Esophagus squamous epithelium (tissue), 5 donors: ENCODE measurements at places on chromosomes 4 and X.

DNA sequence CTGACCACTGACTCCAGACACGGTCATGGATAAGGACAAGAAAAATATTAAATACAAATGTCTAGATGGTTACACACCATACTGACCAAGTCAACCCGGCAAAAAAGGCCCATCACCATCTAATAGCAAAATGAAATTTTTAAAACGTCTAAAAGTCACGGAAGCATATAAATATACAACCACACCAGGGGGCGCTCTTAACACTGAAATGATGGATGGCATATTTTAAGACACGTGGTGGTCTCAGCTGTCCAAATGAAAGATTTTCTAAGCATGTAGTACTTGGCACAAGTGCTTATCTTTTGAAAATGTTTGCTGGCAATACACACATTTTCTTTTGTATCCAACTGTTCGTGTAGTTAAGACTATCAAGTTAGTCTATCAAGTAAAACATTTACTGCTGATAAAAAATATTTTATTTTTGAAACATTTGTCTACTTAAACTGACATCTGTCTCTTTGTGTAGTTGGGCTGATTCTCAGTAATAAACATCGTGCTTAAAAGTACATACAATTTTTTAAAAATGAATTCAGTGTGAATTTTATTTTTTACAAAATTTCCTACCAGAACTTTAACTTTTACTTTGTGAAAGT lies 64.6 kb downstream of the COX7B2 start:
- DNase-seq: no peak

GRCh38 chr4:88158038-88158488 lies 376 bp downstream of the ABCG2 start:
- DNase-seq: no peak

DNA sequence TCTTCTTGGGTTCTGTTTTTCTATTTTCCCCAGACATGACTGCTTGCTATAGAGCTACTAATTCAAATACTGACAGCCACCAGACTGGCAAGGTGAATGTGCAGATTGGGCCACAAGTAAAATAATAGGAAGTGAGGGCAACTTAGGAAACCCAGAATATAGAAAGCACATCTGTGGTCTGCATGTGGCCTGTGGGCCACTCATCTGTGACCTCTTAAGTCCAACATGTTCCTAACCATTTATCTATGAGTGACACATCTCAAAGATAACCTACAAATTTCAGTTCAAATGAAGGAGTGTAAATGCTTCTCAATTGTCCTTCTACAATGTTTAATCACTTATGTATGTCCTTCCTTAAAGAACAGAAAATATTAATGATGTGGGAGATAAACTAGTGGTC lies 128.9 kb downstream of the REELD1 start:
- DNase-seq: no peak

DNA sequence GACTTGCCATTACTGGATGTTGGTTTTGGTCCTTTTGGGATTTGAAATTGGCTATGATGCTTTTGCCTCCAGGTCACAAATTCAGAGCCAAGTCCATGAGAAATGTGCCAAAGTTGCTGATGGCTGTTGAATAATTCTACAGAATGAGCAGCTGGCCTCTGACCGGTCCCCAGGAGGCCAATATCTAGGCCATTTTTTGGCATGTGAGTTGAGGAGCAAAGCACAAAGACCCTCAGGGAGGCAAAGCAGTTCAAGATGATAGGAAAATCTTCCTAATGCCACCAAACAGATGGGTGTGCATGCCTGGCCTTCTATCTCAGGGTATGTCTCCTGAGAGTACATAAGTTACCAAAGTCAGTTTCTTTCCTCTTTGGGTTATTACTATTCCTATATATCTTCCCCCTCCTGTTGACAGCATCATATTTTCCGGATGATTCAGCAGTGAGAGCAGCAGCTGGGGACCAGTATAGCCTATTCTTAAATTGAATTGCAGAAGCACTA lies 44.4 kb downstream of the SEL1L3 start:
- no peak for DNase-seq

- DNase-seq: no peak
Observed at GRCh38 chrX:39805825-39806224, 291.9 kb downstream of the BCOR start.

DNA sequence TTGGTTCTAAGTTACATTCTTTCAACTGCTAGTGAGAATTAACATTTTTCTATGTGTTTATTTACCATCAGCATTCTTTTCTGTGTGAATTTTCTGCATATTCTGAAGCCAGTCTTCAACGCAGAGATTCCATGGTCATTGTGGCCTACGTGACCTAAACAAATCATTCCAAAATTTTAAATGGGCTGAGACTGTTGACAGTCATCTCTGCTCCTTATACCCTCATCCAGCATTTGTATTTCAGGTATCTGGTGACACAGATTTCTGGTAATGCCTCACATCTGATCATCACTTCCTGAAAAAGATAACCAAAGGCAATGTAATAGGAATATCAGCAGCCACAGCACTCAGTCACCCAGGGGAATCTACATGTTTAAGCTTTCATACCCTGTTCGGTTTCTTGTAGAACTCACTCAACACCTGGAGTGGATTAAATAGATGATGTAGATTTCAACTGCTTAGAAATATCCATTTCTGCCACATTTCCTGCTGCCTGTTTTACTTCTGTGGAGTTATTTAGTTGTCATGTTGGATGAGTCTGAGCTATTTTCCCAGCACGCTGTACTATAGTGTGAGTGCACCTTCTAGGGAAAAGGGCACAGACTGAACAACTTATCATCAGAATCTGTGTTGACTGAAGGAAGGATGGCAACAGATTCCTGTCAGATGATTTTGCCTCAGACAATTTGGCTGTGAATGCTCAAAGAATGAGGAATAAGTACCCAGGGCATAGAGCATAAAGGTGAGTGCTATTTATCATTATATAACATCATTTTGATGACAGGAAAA lies 73.0 kb upstream of the HPGD start:
- DNase-seq: no peak

DNA sequence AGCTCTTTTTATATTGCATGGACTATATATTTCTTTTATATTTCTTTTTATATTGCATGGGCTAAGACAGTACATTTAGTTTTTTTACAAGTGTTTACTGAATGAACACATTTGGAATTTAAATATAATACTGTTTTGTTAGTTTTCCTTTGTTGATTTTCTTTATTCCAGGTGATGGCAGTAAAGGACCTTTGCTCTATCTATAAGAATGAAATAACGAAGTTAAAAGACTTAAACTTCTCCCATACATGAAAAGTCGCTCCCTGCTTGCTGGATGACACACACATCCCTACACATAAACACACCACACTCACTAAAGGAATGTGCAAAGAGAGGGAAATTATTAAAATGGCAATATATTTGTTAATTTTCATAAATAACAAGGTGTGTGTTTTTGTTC lies 102.5 kb upstream of the ANXA10 start:
- no peak for DNase-seq

DNA sequence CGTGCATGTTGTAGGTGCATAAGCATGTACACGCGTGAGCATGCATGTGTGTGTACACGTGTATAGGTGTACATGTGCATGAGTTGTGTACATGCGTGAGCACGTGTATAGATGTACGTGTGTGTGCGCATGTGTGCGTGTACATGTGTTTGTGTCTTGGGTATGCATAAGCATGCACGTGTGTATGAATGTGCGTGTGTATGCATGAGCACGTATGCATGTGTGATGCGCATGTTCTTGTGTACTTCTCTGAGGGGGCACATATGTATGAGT lies 9.0 kb downstream of the NAT8L start:
- DNase-seq: no peak

GRCh38 chr4:89752932-89753598 lies 83.9 kb downstream of the SNCA start:
- no peak for DNase-seq

GRCh38 chr4:7917669-7918068 lies 22.0 kb downstream of the AFAP1 start:
- no peak for DNase-seq

DNA sequence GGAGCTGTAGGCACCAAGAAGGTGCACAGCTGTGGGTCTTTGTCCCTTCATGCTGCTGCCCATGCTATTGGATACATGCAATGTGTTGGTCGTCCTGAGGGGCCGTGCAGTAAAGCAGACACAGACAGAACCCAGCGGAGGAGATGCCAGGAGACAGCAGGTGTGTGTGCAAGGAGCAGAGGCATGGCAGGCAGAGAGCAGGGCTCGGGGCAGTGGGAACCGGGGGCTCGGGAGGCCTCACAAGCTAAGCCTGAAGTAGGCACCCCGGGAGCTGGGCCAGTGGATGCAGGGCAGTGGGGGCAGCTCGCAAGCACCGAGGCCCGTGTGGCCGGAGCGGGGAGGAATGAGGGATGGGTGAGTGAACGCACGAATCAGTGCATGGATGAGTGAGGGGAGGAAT lies 13.2 kb downstream of the HTRA3 start:
- no peak for DNase-seq

DNA sequence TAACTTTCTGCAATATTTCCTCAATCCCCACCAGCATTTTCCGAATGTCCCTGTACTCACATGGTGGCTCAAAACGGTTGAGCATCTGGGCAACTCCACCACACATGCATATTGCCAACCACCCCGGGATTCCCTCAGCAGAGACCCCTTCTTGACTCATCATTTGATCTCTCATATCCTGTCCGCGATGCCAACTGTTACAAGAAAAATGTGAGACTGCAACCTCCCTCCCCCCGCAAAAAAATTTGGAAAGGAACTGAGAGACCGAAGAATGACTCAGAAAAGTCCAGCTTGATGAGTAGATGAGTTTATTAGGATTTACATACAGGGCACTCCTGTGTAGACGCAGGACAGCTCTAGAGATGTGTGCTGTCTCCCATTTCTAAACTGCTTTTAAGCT lies 561.4 kb downstream of the ZIC3 start:
- no peak for DNase-seq
